ENCODE measurements at places on chromosomes 7 and 10. TPM values are rescaled to one million over a fixed set of nuclear protein-coding genes. Genes with fewer than 3 reads are reported as not detected.

DNA sequence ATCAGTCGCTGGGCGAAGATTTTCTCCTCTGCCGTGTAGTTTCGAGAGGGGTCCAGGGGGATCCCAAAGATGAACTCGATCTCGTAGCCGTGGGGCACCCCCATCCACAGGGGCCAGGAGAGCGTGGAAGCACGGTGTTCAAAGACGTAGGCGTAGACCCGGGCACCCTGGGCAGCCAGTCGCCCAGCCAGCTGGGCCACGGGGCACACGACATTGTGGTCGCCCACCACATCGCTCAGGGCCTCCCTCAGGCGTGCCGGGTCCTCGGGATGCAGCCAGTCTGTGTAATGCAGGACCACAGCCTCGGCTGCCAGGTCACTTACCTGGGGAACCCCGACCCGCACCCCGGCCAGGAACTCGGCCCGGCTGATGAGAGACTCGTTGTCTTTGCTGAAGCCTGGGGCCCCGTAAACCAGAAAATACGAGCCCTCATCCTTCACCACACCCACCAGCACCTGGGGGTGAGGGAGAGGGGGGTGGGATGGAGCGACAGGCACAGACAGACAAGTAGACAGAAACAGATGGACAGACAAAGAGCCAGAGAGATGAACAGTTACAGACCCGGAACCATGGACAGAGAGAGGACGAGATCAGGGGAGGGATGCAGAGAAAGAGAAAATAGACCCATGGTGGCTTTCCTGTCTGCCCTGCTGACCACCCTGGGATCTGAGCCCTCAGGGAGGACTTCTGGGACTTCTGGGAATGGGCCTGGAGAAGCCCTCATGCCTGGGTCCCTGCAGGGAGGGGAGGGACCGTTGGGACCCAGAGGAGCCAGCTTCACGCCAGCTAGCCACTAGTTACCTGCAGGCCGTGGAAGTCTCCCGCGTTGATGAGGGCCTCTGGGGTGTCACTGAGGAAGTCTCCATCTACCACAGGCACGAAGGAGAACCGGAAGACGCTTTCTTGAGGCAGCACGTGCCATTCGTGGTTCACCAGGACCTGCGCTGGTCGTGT lies 3.0 kb downstream of the ACHE start:
- DNase-seq: no peak

- no peak for DNase-seq
Measured at GRCh38 chr7:75696263-75697037, 42.3 kb downstream of the HIP1 start.

GRCh38 chr7:122199171-122199570 lies 55.1 kb upstream of the AASS start:
- DNase-seq: peak; percentile 18

DNA sequence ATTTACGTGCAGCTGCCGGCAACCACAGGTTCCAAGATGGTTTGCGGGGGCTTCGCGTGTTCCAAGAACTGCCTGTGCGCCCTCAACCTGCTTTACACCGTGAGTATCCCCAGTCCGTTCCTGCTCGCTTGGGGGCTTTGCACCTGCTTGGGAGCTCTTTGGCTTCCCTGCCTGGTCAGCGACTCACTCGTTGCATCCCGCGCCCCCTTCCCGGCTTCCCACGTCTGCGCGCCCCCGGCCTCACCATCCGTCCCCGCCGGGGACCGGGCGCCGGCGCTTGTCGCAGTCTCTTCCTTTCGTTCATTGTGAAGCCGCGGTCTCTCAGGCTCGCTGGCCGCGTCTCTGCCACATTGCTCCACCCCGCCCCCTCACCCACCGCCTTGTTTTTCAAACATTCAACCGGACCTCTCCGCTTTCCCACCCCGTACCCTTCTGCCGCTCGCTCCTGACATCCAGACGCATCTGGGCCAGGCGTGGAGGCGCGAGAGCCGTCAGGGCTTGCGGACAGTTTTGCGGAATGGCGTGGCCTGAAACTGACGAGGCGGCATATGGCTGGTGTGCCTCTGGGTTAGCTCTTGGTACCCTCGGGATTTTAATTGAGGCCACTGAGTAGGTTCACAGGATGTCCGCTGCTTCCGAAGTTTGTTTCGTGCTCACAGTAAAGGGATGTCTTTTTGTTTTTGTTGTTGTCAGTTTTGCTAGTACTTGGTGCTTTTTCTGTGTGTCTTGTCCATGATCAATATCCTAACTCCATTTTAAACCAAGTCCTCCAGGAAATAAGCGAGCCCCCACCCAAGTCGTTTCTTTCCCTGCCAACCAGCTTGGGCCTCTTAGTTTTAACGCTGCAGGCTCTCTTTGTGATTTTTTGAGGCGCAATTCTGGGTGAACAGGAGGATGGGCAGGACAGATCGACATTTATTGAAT lies 639 bp downstream of the TSPAN13 start:
- peak; percentile 55 for DNase-seq

DNA sequence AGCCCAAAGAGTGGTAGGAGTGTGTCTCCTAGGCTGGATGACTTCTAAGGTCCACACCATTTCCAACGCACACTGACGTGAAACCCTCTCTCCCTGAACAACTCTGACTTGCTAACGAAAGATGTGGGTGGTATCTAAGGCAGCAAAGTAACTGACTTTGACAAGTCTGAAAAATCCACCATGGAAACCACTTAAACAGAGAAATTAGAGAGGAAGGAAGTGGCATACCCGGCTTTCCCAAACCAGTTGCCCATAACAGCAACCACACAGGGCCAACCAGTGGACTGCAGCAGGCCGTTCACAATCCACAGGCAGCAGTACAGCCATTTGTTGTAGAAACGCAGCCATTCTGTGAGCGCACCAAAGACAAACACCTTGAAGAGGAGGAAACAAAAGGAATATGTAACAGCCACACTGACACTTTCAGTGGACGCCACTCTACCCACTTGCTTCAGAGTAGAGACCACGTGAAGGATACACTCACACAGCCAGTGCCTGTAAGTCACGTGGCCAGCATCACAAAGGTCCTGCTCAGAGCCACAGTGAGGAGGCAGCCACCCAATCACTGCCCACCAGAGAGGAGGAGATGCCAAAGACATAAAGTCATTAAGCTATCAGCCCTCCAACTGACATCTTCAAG lies 39.8 kb downstream of the SLC37A3 start:
- DNase-seq: no peak

DNA sequence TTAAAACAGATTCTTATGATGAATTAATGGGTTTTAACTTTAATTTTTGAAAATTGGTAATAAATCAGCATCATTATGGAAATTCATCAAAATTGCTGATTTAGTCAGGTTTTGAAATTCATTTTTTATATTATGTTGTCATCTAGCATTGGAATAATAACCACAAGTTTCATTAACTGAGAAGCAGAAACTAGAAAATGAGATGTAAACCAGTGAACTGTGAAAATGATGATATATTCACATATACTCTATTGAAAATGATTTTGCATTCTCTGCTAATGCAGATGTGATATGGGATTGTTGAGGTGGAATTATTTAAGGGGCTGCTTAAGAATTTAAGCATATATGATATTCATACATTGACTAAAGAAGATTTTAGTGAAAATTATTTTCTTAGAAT lies 316.1 kb upstream of the FZD1 start:
- no peak for DNase-seq

- DNase-seq: no peak
Measured at GRCh38 chr7:158655931-158656441, 48.6 kb downstream of the NCAPG2 start.

- DNase-seq: no peak
Measured at GRCh38 chr7:44324204-44324480, 1.3 kb downstream of the CAMK2B start.

- no peak for DNase-seq
Measured at GRCh38 chr10:57775250-57775649, 492.4 kb downstream of the IPMK start.

GRCh38 chr10:11242443-11243387 lies 225.0 kb downstream of the CELF2 start:
- no peak for DNase-seq

DNA sequence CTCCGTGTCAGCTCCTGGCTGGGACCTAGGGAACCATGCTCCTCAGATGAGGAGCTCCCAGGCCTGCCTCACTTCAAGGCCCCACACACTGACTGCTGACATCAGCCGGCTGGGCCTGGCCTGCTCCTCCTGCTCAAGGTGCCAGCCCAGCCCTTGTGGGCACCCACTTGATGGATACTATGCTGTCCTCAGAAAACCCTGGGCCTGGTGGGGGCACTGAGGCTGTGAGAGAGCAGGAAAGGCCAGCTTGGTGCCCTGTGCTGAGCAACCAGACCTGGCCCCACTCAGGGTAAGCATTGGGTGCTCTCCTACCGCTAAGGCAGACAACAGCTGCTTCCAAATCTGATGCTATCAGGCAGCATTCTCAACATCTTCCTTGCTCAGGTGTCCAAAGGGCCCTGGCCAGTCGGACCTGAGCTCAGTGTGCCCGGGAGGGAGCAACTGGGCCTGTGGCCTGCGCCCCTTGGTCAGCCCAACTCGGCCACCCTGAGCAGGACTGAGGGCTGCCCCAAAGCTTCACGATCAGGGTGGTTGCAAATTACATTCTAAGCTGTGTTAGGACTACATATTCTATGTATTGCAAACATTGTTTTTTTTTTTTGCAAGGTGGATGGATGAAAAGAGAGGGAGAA lies 21.9 kb upstream of the ANTXRL start:
- DNase-seq: no peak

DNA sequence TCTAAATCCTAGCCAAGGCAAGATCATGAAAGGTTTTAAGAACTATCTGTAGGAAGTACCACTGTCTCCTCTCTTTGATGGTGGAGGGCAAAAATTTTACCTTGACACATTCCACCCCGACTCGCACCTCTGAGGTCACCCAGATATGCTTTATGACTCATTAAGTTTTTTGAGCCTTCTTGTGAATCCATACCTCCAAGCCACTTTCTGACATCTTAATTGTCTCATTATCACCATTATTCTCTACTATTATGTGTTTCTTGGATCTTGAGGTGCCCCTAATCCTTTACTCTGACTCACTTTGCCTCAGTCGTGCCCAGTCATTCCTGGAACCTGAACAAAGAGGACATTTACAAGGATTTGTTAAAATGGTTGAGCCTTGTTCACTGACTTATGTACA lies 146.6 kb downstream of the RAPGEF5 start:
- no peak for DNase-seq

DNA sequence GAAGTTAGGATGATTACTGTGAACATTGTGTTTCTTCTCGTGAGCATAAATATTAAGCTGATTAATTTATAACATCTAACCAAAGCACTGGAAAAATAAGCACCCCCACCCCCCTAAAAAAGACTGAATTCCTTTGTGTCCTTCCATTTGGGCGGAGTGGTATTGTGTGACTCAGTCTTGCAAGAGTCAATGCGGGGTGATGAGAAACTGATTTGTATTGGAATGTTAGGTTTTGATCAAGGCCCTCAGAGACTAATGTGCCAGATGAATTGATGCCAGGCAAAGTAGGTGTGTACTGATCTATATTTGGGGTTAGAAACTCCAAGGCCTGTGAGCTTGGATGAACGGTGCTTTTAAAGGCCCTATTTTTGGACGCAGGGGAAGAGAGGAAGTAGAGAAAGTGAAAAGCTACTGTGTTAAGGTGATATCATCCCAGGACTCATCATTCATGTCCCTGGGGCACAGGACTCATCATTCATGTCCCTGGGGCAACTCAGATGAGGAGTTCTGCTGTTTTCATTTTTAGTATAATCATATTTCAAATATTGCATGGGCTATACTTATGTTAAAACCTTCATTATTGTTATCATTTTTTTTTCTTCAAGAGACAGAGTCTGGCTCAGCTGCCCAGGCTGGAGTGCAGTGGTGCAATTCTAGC lies 61.3 kb upstream of the PTN start:
- no peak for DNase-seq

DNA sequence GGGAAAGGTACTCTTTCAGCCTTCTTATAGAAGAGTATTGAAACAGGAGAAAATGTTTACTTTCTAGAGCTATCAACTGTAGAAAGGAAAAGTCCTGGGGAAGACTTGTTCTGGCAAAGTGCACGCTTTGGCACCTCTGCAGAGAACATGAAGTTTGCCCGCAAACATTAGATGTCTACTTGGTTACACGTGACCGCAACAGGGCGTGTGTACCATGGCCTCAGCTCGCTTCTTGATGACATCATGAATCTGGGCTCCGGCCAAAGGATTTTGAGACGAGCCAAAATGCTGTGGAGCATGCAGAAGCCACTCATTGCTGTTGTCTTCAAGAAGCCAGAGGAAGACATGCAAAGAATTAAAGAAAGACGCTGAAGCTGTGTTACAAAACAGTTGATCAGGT lies 8.6 kb upstream of the TAS2R60 start:
- peak; percentile 36 for DNase-seq

- no peak for DNase-seq
Measured at GRCh38 chr7:82230811-82231581, 212.6 kb downstream of the CACNA2D1 start.

- no peak for DNase-seq
Measured at GRCh38 chr10:98404571-98405359, 10.2 kb downstream of the PYROXD2 start.

DNA sequence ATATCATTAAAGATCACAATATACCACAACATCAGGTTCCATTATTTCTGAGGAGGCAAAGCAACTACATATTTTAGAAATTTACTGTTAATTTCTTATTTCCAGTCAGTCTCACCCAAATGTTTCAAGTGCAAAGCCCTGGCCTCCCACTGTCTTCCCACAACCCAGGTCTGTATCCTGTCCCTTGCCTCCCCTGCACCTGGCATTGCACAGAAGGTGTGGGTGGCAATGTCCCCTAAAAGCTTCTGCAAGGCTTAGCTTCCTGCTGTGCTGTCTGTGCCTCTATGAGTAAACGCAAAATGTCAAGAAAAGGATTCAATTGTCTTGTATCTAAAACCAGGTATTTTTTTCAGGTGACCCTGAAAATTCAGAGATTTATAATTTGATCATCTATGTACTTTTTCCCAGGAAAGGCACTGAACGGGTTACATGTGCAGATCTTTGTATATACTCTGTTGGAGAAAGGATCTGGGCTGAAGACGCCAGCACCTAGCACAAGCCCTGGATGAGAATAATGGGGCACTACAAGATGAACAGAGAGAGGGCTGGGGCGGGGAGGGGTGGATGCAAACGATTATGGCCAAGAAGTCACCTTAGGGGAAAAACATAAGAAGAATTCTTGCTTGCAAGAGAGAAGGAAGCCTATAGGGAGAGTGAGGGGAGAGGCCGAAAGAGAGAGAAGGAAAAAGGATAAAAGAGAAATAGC lies 3.1 kb upstream of the ANTXRL start:
- DNase-seq: peak; percentile 8

The SAP25 gene
- total RNA-seq: not detected

The GCK gene
- total RNA-seq: not detected

The JAKMIP3 gene
- total RNA-seq: 0.54 TPM

The VWDE gene
- 4.1 TPM for total RNA-seq

The SMIM30 gene
- 62.6 TPM for total RNA-seq

The EGR2 gene
- total RNA-seq: 0.03 TPM

The OR2A2 gene
- total RNA-seq: not detected
